ENCODE measurements at places on chromosomes 11 and 22. TPM values are rescaled to one million over a fixed set of nuclear protein-coding genes. Genes with fewer than 3 reads are reported as not detected.

CBX7 gene
- 39.7 TPM for total RNA-seq

CATSPER1 gene
- total RNA-seq, result not detected

WBP2NL gene
- 0.37 TPM for total RNA-seq

ZC3H12C gene
- total RNA-seq, result 23.7 TPM

IRAG1 gene
- total RNA-seq, result 3.9 TPM
